Regular cardiac myocyte (primary cell): ENCODE measurements at places on chromosomes 12 and 14. TPM values are rescaled to one million over a fixed set of nuclear protein-coding genes. Genes with fewer than 3 reads are reported as not detected.

The VPS37B gene
- total RNA-seq = 9.3 and 15.7 TPM in 2 replicates

The FAM181A gene
- not detected in 2 replicates for total RNA-seq

The CMA1 gene
- total RNA-seq = not detected in 2 replicates

The GALNT9 gene
- 0.19 and 0.28 TPM in 2 replicates for total RNA-seq

The AQP6 gene
- total RNA-seq = under 0.01 TPM in 1 of 2 replicates, not detected in the other

The KCNC2 gene
- total RNA-seq = not detected in 2 replicates

The PSMB11 gene
- total RNA-seq = under 0.01 TPM in 1 of 2 replicates, not detected in the other
